ENCODE measurements at places on chromosomes 13 and 19. TPM values are rescaled to one million over a fixed set of nuclear protein-coding genes. Genes with fewer than 3 reads are reported as not detected.

Gene STOML3
- not detected for total RNA-seq

Gene RGL3
- not detected for total RNA-seq

Gene ASF1B
- 4.8 TPM for total RNA-seq

Gene SHD
- total RNA-seq: not detected

Gene C19orf33
- total RNA-seq: not detected

Gene RAB11B
- total RNA-seq: 73.7 TPM

Gene CYP2A7
- total RNA-seq: not detected

Gene TMIGD2
- total RNA-seq: not detected

Gene CEACAM6
- not detected for total RNA-seq

Gene C5AR2
- total RNA-seq: not detected

Gene TLE2
- 0.89 TPM for total RNA-seq

Gene ANO8
- 7.6 TPM for total RNA-seq

Gene ADPRHL1
- 1.5 TPM for total RNA-seq

Gene TNFSF9
- 0.14 TPM for total RNA-seq

Gene THSD1
- 12.1 TPM for total RNA-seq

Gene PODNL1
- 4.8 TPM for total RNA-seq

Gene ZNF790
- 8.0 TPM for total RNA-seq

Gene DLL3
- total RNA-seq: 0.32 TPM

Gene PTH2
- total RNA-seq: not detected

Gene ZNF284
- total RNA-seq: 3.0 TPM

Gene OR7D2
- not detected for total RNA-seq

Gene KIR3DL1
- total RNA-seq: not detected

Gene RPS5
- 2,100 TPM for total RNA-seq

Gene MIA
- total RNA-seq: not detected

Gene FXYD3
- not detected for total RNA-seq

Gene SLC25A41
- total RNA-seq: not detected

Gene ETV2
- 0.30 TPM for total RNA-seq

Gene TMEM86B
- total RNA-seq: 0.59 TPM

Gene FCHO1
- total RNA-seq: not detected

Gene ZNF534
- not detected for total RNA-seq

Gene APOC4
- not detected for total RNA-seq

Gene KLK6
- not detected for total RNA-seq

Gene CEACAM3
- total RNA-seq: not detected

Gene ZNF714
- total RNA-seq: 7.8 TPM

Gene MAP1S
- total RNA-seq: 11.3 TPM

Gene ZNF835
- total RNA-seq: 0.09 TPM

Gene PCSK4
- 1.2 TPM for total RNA-seq

Gene RDH8
- not detected for total RNA-seq

Gene UBE2L5
- total RNA-seq: 0.09 TPM

Gene PCDH8
- not detected for total RNA-seq

Gene FREM2
- total RNA-seq: under 0.01 TPM

Gene PSG6
- total RNA-seq: not detected

Gene NXNL1
- total RNA-seq: not detected

Gene TMPRSS9
- total RNA-seq: not detected

Gene ZNF729
- not detected for total RNA-seq

Gene SYMPK
- 30.9 TPM for total RNA-seq

Gene KLK4
- not detected for total RNA-seq

Gene CYP4F8
- not detected for total RNA-seq

Gene ONECUT3
- not detected for total RNA-seq

Gene GAPDHS
- total RNA-seq: not detected

Gene LILRB3
- not detected for total RNA-seq

All from smooth muscle cell of the umbilical artery (primary cell).